ENCODE measurements at places on chromosomes 2 and 18. TPM values are rescaled to one million over a fixed set of nuclear protein-coding genes. Genes with fewer than 3 reads are reported as not detected.

The ASNSD1 gene
- 81.4 TPM for total RNA-seq

The POTEJ gene
- 0.24 TPM for total RNA-seq

The PROC gene
- 3.6 TPM for total RNA-seq

The LYPD6 gene
- 22.4 TPM for total RNA-seq

The CDH20 gene
- 4.1 TPM for total RNA-seq

The CEBPZ gene
- 40.9 TPM for total RNA-seq

The INSIG2 gene
- 41.7 TPM for total RNA-seq

The DSC3 gene
- total RNA-seq: 86.9 TPM

DNA sequence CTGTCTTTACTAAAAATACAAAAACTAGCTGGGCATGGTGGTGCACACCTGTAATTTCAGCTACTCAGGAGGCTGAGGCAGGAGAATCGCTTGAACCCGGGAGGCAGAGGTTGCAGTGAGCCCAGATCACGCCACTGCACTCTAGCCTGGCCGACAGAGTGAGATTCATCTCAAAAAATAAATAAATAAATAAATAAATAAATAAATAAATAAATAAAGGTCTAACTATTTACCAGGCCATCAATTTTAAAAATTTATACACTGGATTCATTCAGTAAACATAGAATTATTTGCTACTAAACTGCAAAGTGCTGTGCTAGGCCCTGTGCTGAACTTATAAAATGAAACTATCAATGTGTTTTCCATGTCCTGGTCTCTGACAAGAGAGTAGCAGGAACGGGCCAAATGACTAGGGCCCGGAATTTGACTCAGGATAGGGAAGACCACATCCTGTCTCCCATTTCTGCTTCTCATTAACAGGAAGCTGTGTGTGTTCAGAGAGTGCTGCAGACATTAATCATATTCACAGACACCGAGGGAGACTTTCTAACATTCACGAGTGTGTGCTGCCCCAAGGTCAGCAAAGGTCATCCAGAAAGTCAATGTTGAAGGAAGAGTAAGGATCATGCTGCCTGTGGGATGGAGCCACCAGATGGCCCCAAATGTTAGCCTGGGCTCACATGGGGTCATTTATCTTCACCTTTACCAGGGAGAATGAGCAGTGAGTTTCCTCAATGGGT, 95.8 kb downstream of the SPP2 start:
- no peak for DNase-seq

DNA sequence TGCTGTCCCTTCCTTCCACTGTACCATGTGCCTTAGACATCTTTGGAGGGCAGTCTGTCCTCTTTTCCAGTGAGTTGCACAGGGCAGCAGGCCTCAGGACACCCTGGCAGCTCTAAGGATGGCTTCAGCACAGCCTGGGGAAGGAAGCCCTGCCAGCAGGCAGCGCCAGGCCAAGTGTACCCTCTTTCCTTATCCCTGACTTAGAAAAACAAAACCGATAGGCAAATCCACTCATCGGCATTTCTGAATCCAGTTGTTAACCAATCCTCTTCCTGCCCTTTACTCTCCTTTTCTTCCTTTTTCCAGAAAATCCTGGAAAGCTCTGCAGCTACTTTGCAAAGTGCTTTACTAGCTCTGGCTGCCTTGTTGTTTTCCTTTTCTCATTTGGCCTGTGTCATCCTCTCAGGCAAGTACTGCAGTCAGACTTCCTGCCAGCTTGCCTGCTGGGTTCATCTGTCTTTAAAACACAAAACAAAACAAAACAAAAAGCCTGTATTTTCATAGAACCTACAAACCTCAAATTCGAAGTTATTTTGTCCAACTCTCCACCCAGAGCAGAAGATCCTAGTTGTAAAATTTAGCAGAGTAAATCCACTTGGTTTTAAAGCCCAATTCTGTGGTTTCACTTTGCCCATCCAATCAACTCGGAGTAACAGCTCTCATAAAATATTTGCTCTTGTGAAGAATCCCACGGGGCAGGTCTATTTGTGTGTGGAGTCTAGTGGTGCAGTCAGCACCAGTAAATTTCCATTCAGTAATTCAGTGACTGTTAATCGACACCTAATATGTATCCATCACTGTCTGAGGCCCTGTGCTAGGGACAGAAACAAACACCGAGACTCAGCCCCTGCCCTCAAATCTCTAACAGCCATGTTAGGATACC, 45.2 kb downstream of the PCBP1 start:
- DNase-seq: peak; percentile 85

- no peak for DNase-seq
Observed at GRCh38 chr2:203683932-203684556, 22.4 kb upstream of the CD28 start.

DNA sequence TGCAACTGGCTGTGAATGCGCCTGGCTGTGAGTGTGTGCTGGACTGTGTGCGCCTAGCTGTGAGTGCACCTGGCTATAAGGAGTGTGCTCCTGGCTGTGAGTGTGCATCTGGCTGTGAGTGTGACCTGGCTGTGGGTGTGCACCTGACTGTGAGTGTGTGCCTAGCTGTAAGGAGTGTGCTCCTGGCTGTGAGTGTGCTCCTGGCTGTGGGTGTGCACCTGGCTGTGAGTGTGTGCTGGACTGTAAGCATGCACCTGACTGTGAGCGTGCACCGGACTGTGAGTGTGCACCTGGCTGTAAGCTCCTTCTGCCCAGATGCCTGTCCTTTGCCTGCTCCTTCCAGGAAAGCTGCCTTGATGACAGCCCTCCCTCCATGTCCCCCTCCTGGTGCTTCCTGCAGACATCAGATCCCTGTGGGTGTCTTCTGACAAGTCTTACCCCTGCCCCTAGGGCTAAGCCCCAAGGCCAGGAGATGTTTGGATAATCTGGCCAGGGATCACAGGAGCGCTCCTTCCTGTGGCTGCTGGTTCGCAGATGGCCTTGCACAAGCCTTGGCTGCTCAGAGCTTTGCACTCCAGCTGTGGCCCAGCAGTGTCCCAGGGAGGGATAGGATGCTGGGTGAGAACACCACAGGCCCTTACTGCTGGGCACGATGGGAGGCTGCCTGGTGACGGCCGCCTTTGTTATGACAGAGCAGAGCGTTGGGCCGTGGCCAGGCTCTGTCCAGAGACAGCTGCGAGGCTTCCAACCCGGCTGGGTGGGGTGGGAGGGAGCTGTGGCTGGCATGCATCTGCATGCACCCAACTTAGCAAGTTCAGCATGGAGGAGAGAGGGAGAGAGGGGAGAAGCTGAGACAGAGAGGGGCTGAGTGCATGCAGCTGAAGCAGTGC, 89.9 kb downstream of the GLI2 start:
- DNase-seq: peak; percentile 75

DNA sequence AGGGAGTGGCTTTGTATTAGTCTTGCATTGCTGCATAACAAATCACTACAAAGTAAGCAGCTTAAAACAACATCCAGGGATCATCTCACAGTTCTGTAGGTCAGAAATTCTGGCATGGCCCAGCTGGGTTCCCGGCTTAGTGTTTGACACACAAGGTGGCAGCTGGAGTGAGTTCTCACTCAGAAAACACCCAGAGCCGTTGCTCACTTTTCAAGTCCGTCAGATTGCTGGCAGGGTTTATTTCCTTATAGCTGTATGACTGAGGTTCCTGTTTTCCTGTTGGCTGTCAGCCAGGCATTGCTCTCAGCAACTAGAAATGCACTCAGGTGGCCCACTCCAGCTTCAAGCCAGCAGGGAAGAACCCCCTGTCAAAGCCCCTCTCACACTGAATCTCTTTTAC, 324.1 kb downstream of the CCDC178 start:
- DNase-seq: peak; percentile 1

GRCh38 chr2:167191588-167191987, 303.3 kb downstream of the XIRP2 start:
- peak; percentile 10 for DNase-seq

- DNase-seq: peak; percentile 55
Observed at GRCh38 chr2:65316072-65316471, 88.4 kb downstream of the ACTR2 start.

- DNase-seq: peak; percentile 42
Observed at GRCh38 chr18:10454681-10455557, 484 bp downstream of the APCDD1 start.

DNA sequence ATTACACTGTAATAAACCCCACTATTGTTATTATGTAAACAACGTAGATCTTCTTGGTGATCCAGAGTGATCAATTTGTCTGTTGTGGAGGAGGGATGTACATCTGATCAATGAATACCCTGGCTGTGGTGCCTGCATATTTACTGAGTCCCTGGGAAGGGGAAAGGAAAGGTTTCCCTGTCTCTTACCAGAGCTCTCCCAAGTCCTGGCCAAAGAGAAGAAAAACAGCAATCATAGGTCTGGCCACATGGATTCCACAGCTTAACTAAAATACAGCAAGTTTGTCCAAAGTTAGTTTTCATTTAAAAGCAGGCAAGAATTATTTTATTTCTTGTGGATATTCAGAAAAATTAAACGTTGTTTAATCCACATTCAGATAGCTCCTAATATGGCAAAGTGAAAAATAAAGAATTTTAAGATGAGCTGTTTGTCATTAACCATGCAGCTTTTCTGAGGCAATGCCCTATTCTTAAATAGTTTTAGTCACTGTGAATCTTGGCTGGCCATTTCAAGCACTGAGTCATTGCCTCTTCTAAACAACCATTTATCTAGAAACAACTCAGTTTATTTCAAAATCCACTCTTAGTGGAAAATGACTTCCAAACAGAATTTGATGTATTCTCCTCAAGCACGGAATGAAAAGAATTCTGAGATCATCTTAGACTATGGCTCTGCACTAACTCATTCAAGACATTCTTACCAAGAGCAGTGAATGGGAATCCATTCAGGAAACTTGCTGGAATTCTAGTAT, 1004.4 kb upstream of the CDH2 start:
- DNase-seq: peak; percentile 90

DNA sequence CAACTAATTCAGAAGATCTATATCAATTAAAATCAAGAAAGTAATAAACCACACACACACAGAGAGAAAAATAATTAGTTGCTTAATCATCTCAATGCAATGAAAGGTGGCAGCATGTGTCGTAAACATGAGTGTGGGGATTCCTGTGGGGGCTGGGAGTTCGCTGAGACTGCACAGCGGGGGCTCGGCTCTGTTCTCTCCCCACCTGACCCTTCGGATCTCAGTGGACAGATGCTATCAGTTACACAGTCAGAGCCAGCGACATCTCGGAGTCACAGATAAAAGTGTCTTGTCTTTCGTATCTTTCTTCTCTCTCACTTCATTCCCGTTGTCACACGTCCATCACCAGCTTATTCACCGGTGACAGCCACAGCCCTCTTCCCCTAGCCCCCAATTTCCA, 37.1 kb downstream of the COLEC12 start:
- DNase-seq: no peak

- DNase-seq: no peak
Observed at GRCh38 chr18:75179819-75180600, 28.9 kb downstream of the PTGR3 start.

DNA sequence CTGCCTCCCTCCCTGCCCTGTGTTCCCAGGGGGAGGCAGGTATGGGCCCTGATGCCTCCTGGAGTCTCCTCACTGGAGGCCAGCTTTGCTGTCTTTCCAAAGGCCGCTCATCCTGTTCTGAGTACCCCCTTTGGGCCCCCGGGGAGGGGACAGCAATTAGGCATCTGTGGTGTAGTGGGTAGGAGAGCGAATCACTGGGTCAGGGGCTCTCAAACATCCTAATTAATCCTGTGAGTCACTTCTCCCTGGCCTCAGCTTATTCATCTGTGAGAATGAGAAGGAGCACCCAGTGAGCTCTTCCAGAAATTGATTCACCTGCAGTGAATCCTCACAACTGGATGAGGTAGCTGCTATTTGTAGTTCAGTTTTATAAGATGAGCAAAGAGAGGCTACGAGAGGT, 16.4 kb downstream of the TET3 start:
- no peak for DNase-seq

GRCh38 chr2:14936426-14936825, 303.9 kb downstream of the LRATD1 start:
- no peak for DNase-seq

DNA sequence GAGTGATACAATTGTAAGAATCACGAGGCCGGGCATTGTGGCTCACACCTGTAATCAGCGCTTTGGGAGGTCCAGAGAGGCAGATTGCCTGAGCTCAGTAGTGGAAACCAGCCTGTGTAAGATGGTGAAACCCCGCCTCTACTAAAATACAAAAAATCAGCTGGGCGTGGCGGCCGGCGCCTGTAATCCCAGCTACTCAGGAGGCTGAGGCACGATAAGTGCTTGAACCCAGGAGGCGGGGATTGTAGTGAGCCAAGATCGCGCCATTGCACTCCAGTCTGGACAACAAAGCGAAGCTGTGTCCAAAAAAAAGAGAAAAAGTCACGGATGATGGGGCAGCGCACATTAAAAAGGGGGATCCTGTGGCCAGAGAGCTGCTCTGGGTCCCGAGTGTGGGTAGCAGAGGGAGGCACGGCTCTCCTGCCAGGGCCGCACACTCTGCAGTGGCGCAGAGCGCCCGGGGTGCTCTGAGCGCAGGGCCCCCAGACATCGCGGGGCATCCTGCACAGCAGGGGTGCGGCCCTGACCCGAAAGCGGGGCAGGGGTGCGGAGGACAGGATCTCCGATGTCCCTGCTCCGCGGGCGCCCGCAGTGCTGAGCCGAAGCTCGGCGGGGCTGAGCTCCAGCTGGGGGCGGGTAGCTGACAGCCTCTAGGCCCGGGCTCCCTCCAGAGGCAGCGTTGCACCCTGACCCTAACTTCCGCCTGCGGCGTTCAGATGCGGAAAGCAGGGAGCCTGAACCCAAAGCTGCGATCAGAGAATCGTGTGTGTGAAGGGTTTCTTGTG, 30.4 kb upstream of the RAB6D start:
- DNase-seq: peak; percentile 48

GRCh38 chr18:74248189-74248588, 43.6 kb downstream of the CYB5A start:
- no peak for DNase-seq

GRCh38 chr2:120516679-120517314, 170.9 kb downstream of the INHBB start:
- DNase-seq: peak; percentile 56

GRCh38 chr2:128644156-128644555, 325.5 kb upstream of the HS6ST1 start:
- DNase-seq: no peak

DNA sequence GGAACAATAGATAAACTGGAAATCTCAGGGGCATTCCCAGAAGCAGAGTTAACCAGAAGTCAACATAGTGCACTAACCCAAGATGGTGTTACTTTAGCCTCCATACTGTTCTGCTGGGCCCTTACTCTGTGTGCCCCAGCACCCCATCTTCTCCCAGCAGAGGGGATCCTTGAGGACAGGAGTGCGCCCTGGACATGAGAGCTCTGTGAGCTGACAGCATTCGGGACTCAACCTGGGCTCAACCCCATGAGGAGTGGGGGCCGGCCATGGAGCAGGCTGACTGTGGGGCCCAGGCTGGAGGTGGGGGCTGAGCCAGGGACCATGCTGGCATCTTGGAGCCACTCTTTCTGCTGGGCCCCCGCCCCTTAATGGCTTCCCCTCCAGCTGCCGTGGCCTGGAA, 156.3 kb upstream of the HS6ST1 start:
- no peak for DNase-seq

- DNase-seq: no peak
Observed at GRCh38 chr18:60831971-60832370, 459.4 kb upstream of the MC4R start.

DNA sequence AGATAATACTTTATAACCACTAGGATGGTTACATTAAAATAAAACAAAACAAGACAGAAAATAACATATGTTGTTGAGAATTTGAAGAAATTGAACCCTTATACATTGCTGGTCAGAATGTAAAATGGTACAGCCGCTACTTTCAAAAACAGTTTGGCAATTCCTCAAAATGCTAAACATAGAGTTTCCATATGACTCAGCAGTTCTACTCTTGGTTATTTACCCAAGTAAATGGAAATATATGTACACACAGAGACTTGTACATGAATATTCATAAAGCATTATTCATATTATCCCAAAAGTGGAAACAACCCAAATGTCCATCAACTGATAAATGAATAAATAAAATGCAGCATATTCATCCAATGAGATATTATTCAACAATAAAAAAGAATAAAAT, 92.5 kb upstream of the LRATD1 start:
- DNase-seq: no peak

Data from umbilical cord (tissue), 2 donors.